Stimulated activated CD8-positive, alpha-beta memory T cell treated with anti-CD3 and anti-CD28 coated beads, Interleukin-7, amount 100 ng/mL, for 1 hour (primary cell): ENCODE measurements at places on chromosomes 16 and 17.

- DNase-seq, result no peak
Measured at GRCh38 chr16:87715658-87716057, 50.1 kb downstream of the KLHDC4 start.

- no peak for DNase-seq
Measured at GRCh38 chr16:12801511-12802042, 2.1 kb downstream of the CPPED1 start.

DNA sequence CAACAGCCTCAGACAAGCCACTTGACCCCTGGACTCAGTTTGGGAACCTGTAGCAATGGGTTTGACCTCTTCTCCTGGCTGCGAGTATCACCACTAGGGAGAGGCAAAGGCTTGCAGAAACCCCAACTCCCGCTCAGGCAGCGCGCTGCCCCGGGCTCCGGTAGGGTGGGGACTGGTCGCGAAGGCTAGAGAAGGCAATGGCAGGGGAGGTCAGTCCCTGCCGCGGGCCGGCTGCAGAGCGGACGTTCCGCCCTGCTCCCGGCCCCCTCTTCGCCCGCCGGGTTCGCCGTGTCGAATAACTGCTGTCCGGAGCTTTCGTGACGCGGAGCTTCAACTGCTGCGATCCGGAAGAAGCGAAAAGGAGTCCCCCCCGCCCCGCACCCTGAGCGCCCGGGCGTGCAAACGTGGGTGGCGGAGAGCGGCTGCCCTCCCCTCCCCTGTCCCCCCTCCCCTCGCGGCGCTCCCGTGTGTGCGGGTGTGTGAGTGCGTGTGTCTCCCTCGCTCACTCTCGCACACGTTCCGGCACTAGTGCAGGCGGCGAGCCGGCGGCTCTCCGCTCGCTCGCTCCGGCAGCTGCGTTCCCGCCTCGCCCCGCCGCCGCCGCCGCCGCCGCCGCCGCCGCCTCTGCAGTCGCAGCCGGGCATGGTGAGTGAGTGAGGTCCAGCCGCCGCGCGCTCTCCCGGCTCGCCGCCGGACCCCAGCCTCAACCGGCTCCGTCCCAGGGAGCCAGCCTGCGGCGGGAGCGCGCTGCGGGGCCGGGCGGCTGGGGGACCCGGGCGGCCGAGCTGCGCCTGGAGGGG lies 772 bp upstream of the SHISA6 start:
- no peak for DNase-seq

DNA sequence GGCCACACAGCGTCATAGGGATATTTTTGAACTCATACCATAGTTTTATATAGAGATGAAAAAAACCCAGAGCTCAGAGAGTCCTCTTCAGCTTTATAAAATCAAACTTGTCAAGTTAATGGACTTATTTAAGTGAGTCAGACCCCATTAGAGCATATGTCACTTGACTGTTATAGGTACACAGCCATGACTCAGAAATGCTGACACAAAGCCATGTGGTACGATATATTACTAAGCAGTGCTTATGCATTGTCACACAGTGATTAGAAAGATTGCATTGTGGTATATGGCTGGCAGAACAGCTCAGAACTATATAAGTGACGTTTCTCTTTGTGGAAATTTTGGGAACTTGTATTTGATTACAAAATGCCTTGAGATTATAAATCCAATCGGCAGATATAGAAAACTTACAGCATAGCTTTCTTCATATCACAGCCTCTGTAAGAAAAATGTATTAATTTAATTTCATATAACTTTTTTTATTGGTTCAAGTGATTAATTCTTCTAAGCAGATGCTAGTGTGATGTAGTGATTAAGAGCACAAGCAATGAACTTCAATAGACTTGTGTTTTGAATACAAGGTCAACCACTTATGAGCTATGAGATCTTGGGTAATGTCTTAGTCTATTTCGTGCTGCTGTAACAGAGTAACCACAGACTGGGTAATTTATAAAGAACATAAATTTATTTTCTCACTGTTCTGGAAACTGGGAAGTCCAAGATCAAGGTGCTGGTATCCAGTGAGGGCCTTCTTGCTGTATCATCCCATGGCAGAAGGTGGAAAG lies 25.8 kb upstream of the GINS3 start:
- no peak for DNase-seq

GRCh38 chr17:16491131-16491702 lies 776 bp downstream of the LRRC75A start:
- no peak for DNase-seq

DNA sequence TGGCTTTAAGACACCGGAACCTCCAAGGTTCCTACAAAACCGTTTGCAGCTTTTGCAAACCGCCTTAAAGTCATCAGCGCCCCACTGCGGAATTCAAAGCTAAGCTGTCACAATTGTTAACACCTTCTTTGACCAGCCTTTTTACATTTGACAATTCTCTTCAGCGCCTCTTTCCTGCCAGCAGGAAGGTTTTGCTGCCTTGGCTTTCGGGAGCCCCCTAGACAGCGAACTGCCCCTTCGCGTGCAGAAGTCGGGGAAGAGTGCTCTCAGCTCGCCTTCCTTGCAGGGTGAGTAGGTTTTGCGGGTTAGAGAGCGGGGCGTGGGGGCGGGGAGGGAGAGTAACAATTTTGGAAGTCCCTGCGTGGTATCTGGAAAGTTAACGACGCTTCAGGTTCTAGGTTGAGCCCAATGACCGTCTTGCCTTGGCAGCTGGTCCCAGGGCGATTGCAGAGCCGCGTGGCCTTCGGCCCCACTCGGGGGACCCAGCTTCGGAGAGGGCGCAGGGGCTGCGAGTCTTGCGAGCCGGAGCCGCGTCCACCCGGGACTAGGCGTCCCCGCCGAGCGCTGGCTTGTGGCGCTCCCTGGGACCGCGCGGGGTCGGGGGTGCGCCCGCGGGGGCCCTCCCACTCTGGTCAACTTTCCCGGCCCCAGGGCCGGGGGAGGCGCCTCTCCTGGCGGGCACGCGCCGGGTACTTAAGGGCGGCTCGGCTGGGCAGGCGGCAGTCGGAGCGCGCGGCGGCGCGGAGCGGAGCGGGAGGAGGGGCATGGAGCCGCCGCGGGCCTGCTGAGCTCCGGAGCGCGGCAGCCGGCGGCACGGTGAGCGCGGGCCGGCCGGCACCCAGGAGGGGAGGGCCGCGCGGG lies at the start of gene HAS3:
TSS of gene HAS3 (plus strand) at position 153 of the 861 bp plus-strand sequence. CDS start 3,743 bp downstream, outside the sequence.
- DNase-seq, result no peak

GRCh38 chr16:57023541-57024249 lies 34.3 kb downstream of the NLRC5 start:
- DNase-seq, result peak; percentile 58

DNA sequence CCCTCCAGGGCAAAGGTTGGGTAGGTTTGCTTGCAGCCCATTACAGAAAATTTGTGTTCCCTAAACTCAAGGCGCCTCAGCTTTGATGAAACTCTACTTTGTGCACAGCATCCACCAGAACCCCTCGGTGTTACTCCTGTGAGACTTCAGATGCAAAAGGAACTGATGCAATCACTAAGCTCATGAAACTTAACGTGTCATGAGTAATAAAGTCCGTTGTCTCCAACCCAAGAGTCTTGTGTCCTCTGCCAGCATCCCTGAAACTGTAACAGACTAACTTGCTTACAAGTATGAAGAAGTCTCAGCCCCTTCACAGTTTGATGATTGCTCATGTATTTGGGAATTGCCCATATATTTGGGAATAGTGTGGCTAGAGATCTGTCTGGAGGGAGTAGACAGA lies 74.8 kb upstream of the MARCHF10 start:
- no peak for DNase-seq

GRCh38 chr17:73514146-73514863 lies 129.9 kb downstream of the SDK2 start:
- no peak for DNase-seq

DNA sequence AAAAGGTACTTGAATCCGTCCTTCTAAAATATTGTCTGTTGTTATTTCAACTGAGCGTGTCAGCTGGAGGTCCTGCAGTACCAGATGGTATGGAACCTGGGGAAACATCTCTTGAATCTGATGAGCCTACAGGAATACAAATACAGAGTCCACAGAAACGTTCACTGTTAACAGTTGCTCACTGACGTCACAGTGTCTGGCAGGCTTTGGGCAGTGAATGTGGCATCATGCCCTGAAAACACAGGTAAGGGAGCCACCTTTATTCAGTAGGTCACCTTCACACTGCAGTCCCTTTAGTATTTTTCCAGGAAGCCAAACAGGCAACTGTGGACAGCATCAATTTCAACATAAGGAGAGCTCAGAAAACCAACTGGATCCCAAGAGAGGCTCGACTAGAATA lies 56.1 kb downstream of the AMFR start:
- DNase-seq, result no peak

- no peak for DNase-seq
Measured at GRCh38 chr17:10197362-10197720, 1.1 kb downstream of the GAS7 start.
